GM12891 (cell line): ENCODE measurements at places on chromosomes 1 and 21.

GRCh38 chr21:32206631-32207405, 72.0 kb downstream of the MIS18A start:
- no peak for DNase-seq

GRCh38 chr1:86054396-86054795, 102.2 kb downstream of the COL24A1 start:
- no peak for DNase-seq

DNA sequence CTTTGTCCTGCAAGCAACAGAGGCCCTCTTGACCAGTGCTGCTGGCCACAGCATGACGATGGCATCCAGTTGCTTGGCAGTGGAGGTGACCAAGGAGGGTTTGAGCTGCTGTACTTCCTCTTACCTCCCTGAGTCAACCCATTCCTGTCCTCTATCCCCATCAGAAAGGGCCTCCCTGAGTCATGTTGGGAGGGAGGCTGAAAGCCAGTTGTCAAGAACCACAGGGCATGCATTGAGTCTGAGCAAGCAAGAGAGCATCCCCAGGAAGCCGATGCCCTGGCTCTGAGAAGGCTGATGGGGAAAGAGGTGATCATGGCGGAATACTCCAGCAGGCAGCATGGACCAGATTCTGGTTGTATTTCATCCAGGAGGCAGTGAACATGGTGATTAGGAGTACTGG, 69.6 kb downstream of the LACTBL1 start:
- DNase-seq, result no peak

DNA sequence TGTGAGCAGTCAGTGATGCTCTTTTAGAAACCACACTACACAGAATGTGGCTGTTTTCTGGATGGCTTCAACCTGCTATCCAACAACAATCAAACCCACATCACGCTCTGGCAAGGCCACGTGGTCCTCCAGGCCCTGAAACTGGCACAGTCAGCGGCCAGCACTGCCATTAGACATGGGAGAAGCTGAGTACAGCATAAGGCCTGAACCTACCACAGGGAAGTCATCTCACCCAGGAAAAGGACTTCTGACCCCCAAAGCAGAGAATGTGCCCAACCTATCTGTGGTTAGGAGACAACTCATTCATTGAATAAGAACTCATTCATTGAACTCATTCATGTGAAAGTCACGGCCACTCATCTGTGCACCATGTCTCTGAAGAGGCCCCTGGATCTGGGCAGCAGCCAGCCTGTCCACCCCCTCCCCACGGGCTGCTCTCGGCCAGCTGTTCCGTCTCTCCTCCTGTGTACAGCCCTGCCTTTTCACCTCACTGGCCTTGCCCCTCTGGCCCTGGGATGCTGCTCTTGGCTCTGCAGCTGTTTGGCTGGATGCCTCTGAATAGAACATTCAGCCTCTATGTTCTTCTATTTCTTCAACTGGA, 41.1 kb downstream of the C1orf198 start:
- DNase-seq, result no peak

- DNase-seq, result no peak
Measured at GRCh38 chr1:240312872-240313271, 221.2 kb downstream of the FMN2 start.

DNA sequence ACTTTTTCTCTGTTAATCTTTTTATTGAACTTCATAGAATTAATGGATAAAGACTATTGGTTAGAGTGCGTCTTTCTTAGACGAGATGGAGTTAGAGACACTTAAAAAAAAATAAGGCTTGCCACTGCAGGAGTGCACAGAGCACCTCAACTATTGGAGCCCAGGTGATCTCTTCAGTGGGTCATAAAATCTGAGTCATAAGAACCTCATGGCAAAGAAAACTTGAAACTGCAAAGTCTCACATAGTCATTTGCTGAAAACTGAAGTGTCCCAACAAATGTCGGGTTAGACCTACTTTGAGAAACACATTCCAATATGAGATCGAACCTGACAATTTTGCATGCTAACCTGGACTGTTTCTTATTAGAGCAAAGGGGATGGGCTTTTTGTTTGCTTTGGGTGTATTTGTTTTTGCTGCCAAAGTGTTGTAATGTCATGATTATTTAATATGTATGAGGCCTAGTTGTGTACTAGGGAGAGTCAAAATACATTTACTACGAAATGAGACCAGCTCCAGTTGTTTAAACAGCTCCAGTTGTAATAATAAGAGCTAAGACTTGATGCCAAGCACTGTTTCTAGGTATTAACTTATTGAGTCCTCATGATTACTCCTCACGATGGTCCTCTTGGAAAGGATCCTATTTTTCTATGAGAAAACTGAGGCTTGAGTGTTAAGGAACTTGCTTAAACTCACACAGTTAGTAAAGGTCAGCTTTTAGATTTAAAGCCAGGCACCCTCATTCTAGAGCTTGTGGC, 65.1 kb downstream of the DDR2 start:
- DNase-seq, result no peak

DNA sequence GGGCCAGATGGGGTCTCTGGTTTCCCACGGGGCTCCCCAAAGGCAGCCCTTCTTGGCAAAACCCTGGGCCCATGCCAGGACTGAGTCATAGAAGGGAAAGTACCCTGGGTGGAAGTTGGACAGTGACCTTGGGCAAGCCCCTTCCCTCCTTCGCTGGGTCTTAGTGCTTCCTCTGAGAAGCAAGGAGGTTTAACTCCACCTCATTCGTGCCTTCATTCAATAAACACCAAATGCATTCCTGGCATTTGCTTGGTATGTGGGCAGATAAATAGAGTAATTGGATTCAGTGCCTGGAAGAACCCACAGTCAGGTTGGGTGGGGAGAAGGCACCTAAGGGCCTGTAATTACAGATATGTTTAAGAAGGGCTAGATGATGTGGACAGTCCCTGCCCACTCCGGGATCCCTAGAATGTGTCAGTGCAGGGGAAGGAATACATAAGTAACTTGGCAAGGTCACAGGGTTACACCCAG, 36.3 kb upstream of the CITED4 start:
- no peak for DNase-seq

DNA sequence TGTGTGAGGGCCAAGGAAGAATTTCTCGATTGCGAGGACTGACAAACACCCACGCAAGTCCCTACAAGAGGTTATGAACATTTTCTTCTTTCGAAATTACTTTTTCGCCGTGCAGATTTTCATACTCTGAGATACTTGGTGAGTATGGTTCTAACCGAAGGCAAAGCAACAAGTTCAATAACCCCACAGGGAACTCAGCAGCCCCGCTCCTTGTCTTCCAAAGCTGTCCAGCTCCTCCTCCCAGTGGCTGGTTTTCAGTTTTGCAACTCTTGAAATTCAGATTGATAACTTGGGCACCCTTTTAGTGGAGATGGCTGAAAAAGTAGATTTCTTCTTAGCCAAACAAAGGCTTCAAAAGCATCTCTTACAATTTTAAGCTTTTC, 154.4 kb downstream of the SETD4 start:
- DNase-seq, result no peak
